ENCODE measurements at places on chromosomes 3 and 15. TPM values are rescaled to one million over a fixed set of nuclear protein-coding genes. Genes with fewer than 3 reads are reported as not detected.

Gene GNAT1
- total RNA-seq, result not detected

Gene DOCK3
- total RNA-seq, result 0.36 TPM

Gene CIP2A
- 7.1 TPM for total RNA-seq

Gene PLSCR2
- total RNA-seq, result not detected

Gene GOLGA6L10
- 0.49 TPM for total RNA-seq

Gene IL17RD
- 13.6 TPM for total RNA-seq

Gene CLDN11
- total RNA-seq, result 661 TPM
